Mucosa of gallbladder (tissue), 1 donor: ENCODE measurements at places on chromosomes 1 and 21.

GRCh38 chr1:23704834-23705495, 13.4 kb downstream of the RPL11 start:
- DNase-seq, result no peak

DNA sequence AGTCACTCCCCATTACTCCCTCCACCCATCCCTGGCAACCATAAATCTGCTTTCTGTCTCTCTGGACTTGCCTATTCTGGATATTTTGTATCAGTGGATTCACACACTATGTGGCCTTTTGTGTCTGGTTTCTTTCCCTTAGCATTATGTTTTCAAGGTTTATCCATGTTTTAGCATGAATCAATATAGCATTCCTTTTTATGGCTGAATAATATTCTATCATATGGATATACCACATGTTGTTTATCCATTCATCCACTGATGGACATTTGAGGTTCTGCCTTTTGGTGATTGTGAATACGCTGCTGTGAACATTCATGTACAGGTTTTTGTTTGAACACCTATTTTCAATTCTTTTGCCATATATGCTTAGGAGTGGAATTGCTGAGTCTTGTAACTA, 140.4 kb downstream of the ZMYM4 start:
- no peak for DNase-seq

DNA sequence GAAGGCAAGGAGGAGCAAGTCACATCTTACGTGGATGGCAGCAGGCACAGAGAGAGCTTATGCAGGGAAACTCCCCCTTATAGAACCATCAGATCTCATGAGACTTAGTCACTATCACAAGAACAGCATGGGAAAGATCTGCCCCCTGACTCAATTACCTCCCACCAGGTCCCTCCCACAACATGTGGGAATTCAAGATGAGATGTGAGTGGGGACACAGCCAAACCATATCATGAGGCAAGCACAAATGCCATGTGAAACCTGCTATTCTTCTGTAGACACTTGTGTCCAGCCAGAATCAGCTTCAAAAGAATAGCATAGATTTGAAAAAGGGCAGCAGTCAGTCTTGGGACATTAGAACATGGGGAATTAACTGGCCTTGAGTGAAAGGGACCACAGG, 32.2 kb upstream of the UBE2U start:
- DNase-seq, result no peak

DNA sequence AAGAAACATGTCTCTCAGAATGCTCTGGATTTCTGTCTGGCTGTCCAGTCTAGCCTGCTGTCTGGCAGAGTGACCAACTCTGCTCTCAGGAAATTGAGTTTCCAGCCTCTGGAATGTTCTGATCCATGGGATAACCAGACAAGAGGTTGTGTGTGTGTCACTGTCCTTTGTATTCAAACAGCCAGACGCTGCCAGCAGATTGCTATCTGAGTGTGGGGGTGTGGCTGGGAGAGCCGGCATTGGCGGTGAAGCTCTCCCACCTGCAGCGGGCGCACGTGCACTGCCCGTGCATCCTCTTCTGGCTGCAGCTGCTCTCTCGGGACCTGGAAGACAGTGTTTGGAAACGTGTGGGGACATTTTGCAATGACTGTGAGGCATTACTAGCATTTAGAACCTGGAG, 26.1 kb downstream of the PKP1 start:
- DNase-seq, result peak; percentile 84

DNA sequence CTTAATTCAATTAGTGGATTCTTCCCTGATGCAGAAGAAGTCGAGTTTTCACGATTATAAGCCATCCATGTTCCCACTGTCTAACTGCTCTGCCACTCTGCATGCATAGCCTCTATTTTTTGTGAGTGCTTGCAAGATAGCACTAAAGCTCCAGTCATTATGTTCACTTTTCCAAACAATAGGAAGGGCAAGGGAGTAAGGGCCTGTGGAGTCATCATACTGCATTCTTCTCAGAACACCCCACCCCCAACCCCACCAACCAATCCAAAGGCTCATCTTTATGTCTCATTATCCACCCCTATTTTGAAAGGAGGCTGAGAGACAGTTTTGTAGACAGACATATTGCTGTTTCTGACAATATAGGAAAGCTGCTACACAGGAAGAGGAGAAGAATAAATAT, 471.7 kb upstream of the ADGRL2 start:
- no peak for DNase-seq

GRCh38 chr1:234559152-234559901, 50.7 kb downstream of the IRF2BP2 start:
- DNase-seq, result no peak
